Stimulated activated CD8-positive, alpha-beta memory T cell treated with anti-CD3 and anti-CD28 coated beads, Interleukin-15, amount 100 ng/mL, for 48 hours (primary cell): ENCODE measurements at places on chromosomes 1 and 21.

- no peak for DNase-seq
These were observed 304.0 kb downstream of the KIF26B start for GRCh38 chr1:245458761-245459174.

- no peak for DNase-seq
These were observed 10.1 kb downstream of the HSPG2 start for GRCh38 chr1:21926814-21927532.

DNA sequence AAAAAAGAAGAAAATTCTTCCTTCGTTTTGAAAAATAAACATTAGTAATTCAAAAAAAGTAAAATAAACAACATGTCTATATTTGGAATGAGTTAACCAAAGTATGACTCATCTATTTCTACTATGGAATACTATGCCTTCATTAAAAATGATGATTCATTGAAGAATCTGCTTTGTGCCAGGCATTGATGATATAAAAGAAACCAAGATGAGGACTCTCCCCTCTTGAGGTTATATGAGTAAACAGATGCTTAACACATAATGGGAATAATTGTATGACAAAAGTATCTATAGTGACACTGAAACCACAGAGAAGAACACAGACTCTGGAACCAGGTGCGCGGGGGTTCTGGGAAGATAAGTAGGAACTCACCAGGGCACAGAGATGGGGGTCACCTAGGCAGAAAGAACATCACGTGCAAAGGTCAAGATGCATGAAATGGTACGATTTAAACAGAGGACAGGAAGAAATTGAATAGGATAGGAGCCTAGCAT is 18.8 kb downstream of the ELF3 start:
- no peak for DNase-seq

DNA sequence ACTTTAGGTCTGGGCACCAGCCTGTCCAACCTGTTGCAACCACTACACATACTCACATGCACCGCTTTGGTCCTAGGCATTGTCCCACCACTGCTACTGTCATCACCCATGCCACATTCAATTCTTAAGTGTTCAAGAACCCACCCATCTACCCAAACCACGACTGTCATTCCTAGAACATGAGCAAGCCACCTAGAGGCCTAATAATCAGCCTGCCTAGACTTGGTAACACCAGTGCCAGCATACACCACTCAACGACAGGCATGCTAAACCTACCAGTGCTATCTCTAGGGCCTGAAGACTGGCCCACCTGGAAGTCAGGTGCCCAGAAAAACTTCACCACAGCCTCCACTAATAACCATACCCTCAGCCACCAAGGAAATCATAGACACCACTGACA is 532.8 kb upstream of the DEPDC1 start:
- DNase-seq = no peak
